ENCODE measurements at places on chromosomes 4 and X. TPM values are rescaled to one million over a fixed set of nuclear protein-coding genes. Genes with fewer than 3 reads are reported as not detected.

The FANCB gene
- total RNA-seq: 2.8 TPM

The ARAP2 gene
- 10.4 TPM for total RNA-seq

The ATP2B3 gene
- total RNA-seq: 0.46 TPM

The CC2D2A gene
- total RNA-seq: 14.0 TPM

The CSAG2 gene
- total RNA-seq: not detected

The TMPRSS11D gene
- not detected for total RNA-seq

The NAA10 gene
- 134 TPM for total RNA-seq

The KLB gene
- total RNA-seq: not detected

The SMR3B gene
- not detected for total RNA-seq

The ZAR1 gene
- total RNA-seq: not detected

The PWWP3B gene
- total RNA-seq: 3.1 TPM

The PCDH10 gene
- 12.5 TPM for total RNA-seq

The SLIT2 gene
- 11.2 TPM for total RNA-seq

The CXCL10 gene
- total RNA-seq: 12.9 TPM

The TMEM150C gene
- 0.95 TPM for total RNA-seq

DNA sequence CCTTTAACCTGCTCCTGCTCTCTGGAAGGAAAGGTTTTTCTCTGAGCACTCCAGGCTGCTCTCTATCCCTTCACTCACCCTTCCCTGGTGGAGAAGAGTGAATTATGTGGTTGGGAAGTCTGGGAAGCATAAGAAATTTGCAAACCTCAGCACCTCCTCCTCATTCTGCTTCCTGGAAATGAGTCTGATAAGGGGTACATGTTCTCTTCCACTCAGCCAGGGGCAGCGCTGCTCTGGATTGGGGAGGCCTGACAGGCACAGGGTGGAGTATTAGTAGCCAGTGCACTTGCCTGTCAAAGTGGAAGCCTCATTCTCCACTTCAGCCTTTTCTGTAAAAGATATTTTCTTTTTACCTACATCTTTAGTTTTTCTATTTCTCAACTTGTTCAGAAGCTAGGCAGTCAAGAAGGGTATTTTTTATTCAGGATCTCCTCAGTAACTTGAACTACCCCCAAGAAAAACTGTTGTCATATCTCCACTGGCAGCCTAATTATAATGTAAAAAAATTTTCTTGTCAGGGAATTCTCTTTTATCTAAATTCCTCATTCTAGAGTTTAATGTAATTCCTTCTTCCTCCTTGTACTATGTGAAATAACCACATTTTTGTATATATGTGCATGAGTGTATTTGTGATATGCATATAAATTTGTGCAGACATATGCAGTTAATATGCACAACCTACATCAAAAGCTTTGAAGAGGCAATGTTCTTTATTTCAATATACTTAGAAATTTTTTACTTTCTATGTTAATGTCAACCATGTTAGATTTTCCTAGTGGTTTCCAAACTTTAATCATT is 15.3 kb downstream of the ADAMTS3 start:
- no peak for DNase-seq

DNA sequence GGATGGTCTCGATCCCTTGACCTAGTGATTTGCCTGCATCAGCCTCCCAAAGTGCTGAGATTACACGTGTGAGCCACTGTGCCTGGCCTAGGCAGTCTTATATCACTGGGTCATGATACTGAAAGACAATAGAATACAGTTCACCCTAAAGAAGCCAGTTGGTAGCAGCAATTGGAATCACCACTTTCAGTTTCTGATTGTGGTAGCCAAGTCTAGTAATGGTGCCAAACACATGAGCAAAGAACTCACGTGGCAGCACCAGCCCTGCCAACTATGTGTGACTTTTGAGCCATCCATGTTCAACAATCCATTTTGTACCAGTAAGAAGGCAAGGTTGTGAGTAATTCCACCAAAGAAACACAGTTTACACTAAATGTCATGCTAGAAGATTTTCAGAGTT is 548.4 kb downstream of the KLHL13 start:
- no peak for DNase-seq

- DNase-seq: no peak
Observed at GRCh38 chr4:114028071-114028470, 48.6 kb upstream of the ARSJ start.

DNA sequence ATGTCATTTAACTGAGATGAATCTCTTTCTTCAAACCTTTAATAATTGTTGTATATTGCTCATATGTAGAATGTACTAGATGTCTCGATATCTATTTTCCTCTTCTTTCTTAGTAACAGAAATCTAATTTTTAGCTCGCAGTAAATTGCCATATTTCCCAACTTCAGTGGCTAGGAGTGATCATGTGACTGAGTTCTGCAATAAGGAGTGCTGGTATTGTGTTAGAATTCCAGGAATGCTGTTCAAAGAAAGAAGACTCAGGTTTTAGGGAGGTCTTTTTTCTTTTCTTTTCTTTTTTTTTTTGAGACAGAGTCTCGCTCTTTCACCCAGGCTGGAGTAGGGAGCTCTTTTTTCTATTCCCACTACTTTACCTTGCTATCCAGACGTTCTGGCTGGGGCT is 81.7 kb downstream of the SLC10A7 start:
- DNase-seq: no peak

- DNase-seq: peak; percentile 15
Observed at GRCh38 chrX:130393451-130394074, 8.1 kb upstream of the GPR119 start.

- DNase-seq: no peak
Observed at GRCh38 chrX:94744786-94745185, 1070.8 kb downstream of the FAM133A start.

GRCh38 chr4:525660-526059 is 26.6 kb downstream of the PIGG start:
- DNase-seq: no peak

DNA sequence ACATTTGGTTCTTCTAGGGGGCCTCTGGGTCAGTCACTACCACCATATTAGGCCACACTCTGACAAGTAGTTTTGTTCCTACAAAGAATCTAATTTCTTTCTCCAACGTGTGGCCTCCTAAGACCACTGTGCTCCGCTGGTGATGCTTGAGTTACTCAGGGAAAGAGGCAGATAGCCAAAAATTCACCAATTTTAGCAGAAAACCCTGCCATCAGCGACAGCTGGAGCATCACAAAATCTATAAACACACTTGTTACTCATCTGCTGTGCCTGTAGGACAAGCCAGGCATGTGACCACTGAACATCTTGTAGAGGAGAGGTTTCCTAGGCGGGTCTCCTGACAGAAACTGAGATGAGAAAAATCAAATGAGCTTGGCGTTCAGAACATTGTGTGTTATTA is 105.4 kb downstream of the SYNPO2 start:
- no peak for DNase-seq

DNA sequence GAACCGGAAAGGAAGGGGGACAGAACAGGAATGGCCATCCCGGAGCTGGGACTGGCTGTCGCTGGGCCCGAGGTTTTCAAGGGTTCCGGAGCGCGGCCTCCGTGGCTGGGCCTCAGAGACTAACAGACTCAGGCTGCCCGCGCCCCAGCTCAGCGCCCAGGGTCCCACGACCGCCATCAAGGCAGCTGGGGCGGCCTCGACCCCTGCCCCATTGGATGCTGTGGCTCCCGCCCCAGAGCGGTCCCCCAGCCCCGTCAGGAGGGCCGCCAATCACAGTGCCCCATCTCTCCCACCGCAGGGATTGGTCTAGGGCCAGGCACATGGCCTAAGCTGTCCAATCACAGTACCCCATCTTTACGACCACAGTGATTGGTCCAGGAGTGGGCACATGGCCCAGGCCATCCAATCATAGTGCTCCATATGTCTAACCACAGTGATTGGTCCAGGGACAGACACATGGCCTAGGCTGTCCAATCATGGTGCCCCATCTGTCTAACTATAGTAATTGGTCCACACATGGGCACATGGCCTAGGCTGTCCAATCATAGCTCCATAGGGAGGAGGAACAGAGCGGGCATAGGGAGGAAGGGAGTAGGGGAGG is 105.3 kb upstream of the NKX1-1 start:
- no peak for DNase-seq

DNA sequence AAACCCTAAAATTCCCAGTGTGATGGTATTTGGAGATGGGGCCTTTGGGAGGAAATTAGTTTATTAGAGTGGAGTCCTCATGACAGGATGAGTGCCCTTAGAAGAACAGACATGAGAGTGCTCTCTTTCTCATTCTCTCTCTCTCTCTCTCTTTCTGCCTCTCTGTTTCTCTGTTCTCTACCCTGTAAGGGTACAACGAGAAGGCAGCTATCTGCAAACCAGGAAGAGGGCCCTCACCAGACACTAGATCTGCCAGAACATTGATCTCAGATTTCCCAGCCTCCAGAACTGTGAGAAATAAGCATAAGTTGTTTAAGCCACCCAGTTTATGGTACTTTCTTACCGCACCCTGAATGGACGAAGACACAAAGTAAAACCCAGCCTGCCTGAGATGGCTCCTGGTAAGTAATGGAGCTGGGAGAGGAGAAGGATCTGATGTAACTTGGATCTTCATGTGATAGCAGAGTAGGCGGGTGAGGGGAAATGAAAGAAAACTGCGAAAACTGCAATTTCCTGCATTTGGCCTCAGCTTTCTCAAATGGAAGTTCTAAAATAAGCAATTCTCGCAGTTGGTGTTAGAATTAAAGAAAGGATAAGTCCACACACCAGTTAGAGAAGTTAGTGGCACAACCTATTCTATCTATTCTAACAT is 8.7 kb upstream of the CDS1 start:
- DNase-seq: no peak

- DNase-seq: no peak
Observed at GRCh38 chrX:155231163-155231562, 14.9 kb downstream of the VBP1 start.

DNA sequence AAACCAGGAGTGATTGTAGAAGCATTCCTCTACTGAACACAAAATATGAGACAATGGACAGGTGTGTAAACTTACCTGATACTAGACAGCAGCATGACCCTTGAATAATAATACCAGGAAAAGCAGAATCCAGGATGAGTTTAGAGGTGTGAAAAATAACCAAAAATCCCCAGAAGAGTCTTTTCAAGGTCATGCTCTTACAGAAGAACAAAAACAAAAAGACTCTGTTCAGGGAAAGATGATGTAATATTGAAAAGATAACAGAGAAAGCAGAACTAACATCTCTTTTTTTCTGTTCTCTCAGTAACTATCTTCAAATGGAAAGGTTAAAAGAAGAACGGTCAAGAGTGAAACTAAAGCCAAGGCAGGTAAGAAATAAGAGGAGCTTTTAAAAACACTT is 14.0 kb upstream of the ARHGAP10 start:
- DNase-seq: no peak

- DNase-seq: no peak
Observed at GRCh38 chr4:183830438-183830985, 74.6 kb upstream of the STOX2 start.

- DNase-seq: no peak
Observed at GRCh38 chr4:145876531-145877180, 62.0 kb downstream of the ZNF827 start.

- peak; percentile 39 for DNase-seq
Observed at GRCh38 chr4:155403886-155404285, 27.1 kb upstream of the MAP9 start.

DNA sequence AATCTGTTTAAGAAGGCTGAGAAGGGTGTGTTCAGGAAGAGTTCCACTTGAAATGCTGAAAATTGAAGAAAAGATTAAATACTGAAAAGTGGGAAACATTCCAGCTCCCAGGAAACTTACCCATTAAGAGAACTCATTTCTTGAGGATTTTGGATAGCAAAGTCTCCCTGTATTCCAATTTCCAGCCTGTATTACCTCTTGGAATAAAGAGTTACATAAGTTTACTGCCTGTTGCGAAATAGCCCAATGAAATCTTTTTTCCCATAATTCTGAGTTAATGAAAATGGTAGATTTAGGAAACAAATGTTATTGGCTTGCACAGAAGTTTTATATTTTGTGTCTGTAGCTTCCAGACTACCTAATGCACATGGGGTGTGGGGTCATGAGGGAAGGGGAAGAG is 12.0 kb downstream of the NHSL2 start:
- no peak for DNase-seq

GRCh38 chrX:1449823-1450149 is 2.9 kb downstream of the ASMTL start:
- DNase-seq: no peak

DNA sequence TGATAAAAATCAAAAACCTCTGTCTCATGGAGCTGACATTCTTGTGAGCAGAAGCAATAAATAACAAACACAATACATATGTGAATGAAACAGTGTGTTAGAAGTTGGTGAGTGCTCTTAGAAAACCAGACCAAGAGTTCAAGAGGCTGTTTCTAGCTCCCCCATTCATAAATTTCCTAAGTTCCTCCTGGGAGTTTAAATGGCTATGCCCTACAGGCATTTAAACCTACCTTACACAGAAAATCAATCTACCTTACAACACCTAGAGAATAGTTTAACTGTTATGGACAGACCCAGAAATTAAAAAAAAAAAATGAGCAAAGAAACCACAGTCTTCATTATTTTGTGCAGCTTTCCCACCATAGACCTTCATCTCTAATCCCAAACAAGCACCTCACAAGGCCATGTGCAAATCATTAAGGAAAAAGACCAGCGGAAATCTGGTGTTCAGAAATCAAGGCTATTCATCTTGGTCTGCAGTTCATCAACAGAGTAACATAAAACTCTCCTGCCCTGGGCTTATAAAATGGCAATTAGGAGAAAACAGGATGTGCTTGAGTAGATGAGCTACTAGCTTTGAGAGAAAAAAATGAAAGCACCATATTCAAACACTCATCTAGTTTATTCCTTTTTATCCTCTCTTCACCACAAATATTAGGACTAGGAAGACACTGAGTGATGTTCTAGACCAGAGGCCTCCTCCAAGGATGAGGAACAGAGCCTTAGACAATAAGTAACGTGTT is 147.2 kb downstream of the SHROOM3 start:
- no peak for DNase-seq

GRCh38 chr4:42482516-42483327 is 85.4 kb downstream of the SHISA3 start:
- no peak for DNase-seq

DNA sequence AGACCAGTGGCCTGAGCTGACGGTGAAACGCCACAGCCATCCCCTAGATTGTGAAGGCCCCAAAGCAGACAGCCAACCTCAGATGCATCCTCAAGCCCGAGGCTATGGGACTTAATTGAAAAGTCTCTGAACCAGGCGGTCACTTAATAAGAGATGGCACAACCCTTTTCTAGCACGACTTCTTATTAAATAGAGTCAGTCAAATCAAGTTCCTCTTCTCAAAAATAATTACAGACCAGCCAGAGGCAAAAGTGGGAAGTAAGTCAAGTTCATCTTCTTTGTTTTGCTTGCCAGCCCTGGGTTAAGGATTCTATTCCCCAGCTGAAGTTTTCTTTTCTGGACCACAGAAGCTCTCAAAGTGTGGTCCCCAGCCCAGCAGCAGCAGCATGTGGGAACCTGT is 9.7 kb upstream of the SH3KBP1 start:
- no peak for DNase-seq

GRCh38 chr4:1451106-1451751 is 45.0 kb upstream of the NKX1-1 start:
- no peak for DNase-seq

DNA sequence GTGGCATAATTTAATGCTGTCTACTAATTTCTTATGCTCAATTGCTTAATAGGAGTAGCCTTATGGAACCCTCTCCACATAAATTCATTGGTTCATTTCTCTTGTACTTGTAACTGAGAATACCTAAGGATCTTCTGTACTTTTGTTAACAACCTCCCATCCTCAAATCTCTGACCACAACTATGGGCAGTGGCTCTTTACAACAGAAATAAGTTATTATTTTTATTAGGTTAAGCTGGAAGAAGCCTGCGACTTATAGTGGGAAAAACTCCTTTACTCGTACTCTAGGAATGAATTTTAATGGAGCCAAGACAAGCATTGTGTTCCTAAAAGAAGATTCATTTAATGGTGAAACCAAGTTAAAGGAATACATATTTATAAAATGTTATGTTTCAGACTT is 337.1 kb upstream of the CTSO start:
- DNase-seq: peak; percentile 44

All from astrocyte (in vitro differentiated cells and primary cell).